ENCODE measurements at places on chromosomes 13 and 19. TPM values are rescaled to one million over a fixed set of nuclear protein-coding genes. Genes with fewer than 3 reads are reported as not detected.

Gene GPR180
- total RNA-seq, result 4.8 TPM

Gene KIR3DL2
- not detected for total RNA-seq

Gene ICAM5
- 4.8 TPM for total RNA-seq

Gene CGB2
- 0.71 TPM for total RNA-seq

Gene NPHS1
- total RNA-seq, result 0.40 TPM

Gene LRRC4B
- total RNA-seq, result 11.5 TPM

Gene ZNF555
- 5.7 TPM for total RNA-seq

Gene GPR12
- total RNA-seq, result 0.15 TPM

Gene ICAM4
- total RNA-seq, result 1.5 TPM

Gene GSX1
- total RNA-seq, result not detected

Gene RYR1
- 10.7 TPM for total RNA-seq

Gene OR4F17
- total RNA-seq, result 0.30 TPM

Gene SPACA4
- total RNA-seq, result not detected

DNA sequence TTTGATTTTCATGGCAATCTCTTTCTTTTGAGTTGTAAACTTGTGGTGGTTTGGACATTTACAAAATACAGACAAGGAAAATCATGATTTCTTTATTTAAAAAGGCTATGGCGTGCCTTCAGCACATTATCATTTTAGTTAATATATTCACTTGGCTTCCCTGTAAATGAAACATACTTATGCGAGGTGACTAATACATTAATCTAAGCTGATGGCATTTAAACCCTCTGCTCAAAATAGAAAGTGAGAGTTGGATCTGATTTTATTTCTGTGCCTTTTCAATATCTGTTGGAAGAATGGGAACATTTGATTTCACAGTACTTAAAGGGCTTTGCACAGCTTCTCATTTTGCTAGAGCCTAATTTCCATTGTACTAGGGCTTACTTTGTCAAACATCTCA is 289.8 kb downstream of the MTUS2 start:
- no peak for DNase-seq

- DNase-seq, result no peak
Observed at GRCh38 chr13:104466016-104466415, 1399.8 kb upstream of the SLC10A2 start.

GRCh38 chr19:3506384-3507340 is 551 bp downstream of the FZR1 start:
- no peak for DNase-seq

DNA sequence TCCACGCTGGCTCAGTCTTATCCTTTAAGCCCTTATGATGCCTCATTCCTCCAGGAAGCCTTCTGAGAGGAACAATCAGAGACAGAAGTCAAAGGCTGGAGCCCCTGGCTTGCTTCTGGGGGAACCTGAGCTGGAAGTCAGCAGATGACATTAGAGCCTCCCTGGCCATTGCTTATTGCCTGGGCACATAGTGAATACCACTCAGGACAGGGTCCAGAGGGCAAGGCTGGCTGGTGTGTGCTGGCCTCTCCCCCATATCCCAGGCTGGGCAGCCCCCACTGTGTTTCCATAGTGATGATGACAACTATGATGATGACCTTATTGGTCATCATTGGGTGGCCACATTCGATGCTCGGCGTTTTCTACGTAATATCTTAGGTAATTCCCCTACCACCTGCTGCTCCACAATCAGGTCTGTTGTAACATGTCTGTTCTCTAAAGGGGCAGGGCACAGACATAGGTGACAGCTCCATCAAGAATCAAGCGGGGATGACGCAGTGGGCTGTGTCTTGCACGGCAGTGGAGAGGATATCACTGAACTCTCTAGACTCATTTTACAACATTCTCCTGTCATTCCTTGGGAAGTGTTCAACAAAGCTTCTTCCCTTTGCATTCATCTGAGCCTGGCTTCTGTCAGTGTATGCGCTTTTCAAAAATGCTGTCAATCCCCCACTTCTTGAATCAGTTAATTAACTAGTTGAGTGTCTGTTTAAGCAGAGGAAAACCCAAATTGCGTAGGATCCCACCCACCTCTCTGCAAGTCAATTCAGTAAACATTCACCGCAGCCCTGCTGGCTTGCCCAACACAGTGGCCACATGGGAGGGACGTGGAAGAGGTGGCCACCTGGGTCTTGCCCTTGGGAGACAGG is 89.4 kb upstream of the TSHZ3 start:
- DNase-seq, result no peak

DNA sequence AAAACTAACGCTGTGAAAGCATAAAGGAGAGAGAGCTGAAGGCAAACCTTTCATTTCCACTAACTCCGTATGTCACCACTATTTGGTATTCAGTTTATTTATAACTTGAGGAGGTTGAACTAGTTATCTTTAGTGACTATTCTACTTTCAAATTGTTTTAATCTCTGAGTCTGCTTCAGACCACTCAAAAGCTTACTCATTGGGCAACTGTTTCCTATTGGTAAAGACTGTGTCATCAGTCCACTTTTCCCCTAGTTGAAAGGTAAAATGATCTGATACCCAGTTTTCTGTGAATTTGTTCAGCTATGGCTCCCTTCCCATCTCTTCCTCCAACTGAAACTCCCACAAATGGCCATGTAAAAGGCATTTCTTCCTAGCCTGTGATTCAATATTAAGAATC is 39.1 kb downstream of the TEX26 start:
- DNase-seq, result no peak

DNA sequence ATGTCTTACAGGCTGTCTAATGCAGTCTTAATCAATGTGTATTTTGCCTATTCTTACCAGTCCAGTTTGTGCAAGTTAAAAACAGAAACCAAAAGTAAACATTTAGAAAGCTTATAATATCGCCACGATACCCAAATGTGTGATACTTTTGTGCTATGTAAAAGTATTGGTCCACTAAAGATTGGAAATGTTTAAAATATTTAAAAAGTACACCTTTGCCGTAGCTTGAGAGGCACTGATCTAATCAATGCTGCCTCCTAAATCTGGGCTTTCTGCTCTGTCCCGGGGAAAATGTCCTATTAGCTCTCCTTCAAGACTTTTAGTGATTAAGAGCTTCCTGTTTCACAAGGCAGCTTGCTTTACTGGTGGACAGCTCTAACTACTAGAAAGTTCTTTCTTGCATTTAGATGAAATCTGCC is 64.7 kb downstream of the DNAJC15 start:
- DNase-seq, result no peak

DNA sequence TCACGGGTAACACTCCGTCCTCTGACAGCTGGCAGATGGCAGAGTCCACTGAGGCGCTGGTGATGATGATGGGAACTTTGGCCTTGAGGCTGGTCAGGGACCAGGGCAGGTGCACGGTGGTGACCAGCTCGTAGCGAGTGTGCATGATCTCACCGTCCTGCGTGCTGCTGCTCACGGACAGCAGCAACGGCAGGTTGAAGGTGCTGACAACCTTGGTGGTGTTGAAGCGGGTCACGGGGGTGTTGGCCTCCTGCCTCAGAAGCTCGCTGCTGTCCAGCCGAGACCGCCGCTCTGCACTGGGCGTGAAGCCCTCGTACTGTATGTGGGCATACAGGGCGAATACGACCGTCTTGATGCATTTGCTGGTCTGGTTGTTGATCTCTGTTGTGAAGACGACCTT is 11.6 kb downstream of the ARRDC5 start:
- DNase-seq, result no peak

DNA sequence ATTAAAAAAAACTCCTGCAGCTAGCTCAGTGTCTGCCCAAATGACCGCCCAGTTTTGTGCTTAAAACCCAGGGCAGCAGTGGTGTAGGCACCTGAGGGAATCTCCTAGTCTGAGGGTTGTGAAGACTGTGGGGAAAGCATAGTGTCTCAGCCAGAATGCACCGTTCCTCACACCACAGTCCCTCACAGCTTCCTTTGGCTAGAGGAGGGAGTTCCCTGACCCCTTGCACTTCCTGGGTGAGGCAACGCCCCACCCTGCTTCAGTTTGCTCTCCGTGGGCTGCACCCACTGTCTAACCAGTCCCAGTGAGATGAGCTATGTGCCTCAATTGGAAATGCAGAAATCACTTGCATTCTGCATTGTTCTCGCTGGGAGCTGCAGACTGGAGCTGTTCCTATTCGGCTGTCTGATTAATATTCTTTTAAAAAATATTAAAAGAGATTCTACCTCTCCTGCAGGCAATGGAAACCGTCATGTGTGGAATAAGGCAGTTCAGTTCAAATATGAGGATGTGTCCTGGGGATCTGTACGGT is 645.7 kb downstream of the FGF9 start:
- no peak for DNase-seq

- DNase-seq, result no peak
Observed at GRCh38 chr19:23561341-23561740, 125.7 kb downstream of the ZNF675 start.

- DNase-seq, result no peak
Observed at GRCh38 chr13:27976362-27977091, 7.4 kb upstream of the CDX2 start.

DNA sequence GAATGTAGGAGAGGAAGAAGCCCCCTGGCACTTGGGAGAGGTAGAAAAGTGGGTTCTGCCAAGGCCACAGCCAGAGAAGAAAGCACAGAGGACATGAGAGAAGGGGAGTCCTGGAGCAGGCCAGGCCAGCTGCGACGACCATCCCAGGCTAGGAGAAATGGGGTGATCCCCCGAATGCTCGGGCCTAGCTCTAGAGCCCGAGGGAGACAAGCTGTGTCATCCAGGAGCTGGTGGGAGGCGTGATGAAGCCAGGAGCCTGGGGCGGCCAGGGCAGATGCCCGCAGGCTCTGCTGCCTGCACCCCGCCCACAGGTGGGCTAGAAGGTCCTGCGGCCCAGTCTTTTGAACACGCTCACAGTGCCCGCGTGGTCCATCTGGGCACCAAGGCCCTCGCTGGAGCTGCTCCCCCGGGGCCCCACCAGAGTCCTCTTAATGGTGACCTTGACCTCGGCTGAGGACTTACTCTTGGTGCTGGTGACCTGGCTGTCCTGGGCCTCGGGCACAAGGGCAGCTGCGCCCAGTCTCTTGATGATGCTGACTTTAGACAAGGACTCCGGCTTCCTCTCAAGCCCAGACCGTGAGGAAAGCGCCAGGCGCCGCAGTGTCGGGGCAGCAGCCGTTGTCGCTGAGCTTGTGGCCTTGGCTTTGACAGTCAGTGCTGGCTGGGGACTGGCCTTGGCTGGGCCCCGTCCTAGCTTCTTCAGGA is 26.5 kb downstream of the C19orf47 start:
- no peak for DNase-seq

- no peak for DNase-seq
Observed at GRCh38 chr13:102289606-102290005, 112.2 kb downstream of the FGF14 start.

DNA sequence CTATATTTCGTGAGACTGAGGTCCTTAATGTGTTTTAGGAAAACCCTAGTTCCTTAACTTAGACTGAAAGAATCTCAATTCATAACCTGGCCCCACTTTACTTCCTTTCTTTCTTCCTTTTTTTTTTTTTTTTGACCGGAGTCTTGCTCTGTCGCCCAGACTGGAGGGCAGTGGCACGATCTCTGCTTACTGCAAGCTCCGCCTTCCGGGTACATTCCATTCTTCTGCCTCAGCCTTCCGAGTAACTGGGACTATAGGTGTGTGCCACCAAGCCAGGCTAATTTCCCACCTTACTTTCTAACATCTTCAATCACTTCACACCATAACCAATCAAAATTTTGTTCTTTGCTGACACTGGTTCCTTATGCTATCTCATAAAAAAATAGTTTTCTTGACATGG is 2097.0 kb downstream of the PCDH9 start:
- peak; percentile 13 for DNase-seq

DNA sequence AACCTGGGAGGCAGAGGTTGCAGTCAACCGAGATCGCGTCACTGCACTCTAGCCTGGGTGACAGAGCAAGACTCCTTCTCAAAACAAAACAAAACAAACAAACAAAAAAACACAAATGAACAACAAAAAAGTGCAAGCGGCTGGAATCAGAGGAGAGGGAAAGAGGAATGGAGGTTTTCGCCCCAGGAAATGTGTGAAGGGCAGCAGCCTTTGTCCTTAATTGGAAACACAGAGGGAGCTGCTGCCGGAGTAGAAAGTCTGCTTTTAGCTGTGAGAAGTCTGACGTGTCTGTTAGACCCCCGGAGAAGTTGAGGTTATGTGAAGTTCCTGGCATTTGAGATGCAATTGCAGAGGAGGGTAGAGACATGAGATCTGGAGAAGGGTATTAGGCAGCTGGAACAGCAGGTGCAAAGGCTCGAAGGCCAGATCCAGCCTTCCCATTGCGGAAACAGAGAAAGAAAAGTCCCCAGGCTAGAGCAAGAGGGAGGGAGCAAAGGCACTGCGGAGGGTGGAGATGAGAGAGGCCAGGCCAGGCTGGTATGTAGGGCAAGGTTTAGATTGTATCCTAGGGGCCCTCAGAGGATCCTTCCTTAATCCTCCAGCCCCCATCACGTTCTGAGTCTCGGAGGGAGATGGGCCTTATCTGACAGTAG is 473 bp downstream of the TMIGD2 start:
- no peak for DNase-seq

GRCh38 chr13:23915308-23915707 is 18.0 kb upstream of the C1QTNF9B start:
- no peak for DNase-seq

DNA sequence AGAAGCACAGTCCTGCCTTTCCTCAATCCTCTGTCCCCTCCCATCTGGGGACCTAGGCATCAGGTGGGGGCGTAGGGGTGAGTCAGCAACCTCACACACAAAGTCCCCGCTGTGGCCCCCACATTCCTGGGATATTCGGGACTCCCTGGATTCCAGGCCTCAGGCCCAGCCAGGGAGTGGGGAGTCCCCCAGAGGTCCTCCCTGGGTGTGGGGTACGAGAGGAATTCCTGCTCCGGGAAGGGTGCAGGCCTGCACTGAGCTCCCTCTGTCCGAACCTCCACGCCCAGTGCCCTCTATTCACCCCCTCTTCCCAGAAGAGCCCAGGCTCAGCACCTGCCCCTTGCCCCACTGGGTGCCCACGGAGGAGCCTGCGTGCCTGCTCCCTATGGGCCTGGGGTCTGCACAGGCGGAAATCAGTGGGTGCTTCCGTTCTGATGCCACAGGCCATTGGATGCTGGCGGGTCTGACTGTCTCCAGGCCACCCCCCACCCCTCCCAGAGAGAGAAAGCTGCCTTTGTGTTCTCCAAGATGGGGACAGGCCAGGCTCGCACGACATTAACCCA is 3.4 kb downstream of the CADM4 start:
- no peak for DNase-seq

DNA sequence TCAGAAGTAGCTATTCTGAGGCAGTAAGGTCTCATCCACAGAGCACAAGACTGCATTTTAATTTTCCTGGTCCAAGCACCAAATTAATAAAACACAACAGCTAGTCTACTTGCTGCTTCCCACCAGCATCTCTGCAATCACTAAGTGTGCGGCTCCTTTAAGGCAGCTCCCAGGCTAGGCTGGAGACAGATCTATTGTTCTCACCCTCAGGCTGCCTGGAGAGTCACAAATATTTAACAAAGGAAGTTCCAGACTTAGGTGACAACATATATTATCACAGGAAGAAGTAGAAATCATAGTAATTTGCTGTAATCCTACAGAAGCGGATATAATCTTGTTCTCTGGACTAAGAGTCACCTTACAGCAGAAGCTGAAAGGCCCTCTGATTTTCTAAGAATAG is 2.2 kb upstream of the EID2 start:
- DNase-seq, result no peak

GRCh38 chr19:10643172-10643967 is 10.8 kb upstream of the ILF3 start:
- no peak for DNase-seq
